Suppressor macrophage (primary cell): ENCODE measurements at places on chromosomes 7 and 10.
A peak's percentile ranks its signal among the peaks of the same experiment; 100 is the strongest.

GRCh38 chr10:59674215-59674836 lies 35.3 kb downstream of the SLC16A9 start:
- DNase-seq, result no peak

DNA sequence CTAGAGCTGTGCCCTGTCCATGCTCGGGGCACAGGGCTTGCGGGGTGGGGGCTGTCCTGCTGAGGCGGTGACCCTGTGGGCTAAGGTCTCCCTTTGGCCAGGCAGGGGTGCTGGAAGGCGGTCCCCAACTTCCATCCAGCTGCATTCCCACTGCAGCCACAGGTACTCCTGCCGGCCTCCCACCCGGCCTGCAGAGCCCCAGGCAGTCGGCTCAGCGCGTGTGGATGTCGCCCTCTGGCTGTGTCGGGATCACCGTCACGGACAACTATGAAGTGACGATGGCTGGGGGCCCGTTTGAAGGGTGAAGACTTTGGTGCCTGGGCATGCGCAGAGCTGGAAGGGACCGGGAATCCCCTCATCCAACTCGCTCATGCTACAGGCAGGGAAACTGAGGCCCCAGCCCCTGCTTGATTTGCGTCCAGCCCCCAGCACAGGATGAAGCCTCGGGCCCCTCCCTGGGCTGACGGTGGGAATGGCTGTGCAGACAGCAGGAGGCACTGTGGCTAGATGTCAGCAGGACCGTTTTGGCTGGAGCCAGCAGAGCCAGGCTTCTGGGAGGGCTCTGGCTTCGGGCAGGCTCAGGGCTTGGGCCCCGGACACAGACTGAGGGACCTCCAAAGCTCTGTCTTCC lies 2.3 kb upstream of the TMEM184A start:
- DNase-seq, result peak; percentile 17

DNA sequence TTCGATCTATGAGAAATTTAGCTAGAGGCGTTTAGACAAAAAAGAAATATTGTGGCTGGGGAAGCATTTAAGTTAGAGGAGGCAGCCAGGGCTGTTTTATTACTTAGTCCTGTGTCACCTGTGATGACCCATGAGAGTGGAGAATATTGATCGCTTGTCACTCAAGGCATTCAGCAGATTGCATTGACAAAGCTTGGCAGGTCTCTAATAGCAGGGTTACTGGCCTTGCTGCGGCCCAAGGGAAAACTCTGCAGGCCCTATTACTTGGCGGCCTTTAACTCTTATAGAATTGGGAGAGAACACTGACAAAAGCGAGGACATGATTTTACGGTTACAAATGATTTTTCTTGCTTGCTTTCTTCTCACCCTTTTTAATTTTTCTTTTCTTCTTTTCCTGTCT lies 473.5 kb downstream of the AUTS2 start:
- DNase-seq, result no peak

GRCh38 chr10:77197544-77197943 lies 440.1 kb downstream of the KCNMA1 start:
- no peak for DNase-seq

DNA sequence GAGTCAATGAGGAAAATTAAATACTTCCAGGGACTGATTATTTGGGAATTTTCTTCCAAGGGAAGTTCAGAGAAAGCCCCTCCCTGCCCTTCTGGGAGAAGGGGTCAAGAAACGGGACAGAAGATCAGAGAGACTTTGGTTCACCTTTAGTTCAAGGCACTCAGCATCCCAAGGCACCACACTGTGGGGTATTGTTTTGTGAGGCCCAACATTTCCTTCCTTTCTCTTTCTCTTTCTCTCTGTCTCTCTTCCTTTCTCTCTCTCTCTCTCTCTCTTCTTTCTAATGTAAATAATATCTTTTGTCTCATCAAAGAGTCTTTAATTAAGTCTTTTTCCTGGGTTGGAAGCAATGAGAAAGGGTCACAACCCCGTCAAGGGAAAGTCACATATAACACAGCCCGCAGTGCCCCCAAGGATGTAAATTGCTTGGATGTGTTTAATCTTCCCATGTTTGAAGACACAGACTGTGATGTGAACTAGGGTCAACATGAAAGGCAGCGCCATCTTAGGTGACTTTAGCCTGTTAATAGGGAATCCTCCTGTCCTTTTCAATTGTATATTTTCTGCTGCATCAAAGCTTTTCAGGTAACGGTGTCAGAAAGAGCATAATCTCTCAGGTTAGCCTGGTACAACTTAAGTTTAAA lies 983.3 kb upstream of the C7orf33 start:
- DNase-seq, result no peak

- DNase-seq, result no peak
Observed at GRCh38 chr7:30180718-30181117, 45.9 kb downstream of the MTURN start.

DNA sequence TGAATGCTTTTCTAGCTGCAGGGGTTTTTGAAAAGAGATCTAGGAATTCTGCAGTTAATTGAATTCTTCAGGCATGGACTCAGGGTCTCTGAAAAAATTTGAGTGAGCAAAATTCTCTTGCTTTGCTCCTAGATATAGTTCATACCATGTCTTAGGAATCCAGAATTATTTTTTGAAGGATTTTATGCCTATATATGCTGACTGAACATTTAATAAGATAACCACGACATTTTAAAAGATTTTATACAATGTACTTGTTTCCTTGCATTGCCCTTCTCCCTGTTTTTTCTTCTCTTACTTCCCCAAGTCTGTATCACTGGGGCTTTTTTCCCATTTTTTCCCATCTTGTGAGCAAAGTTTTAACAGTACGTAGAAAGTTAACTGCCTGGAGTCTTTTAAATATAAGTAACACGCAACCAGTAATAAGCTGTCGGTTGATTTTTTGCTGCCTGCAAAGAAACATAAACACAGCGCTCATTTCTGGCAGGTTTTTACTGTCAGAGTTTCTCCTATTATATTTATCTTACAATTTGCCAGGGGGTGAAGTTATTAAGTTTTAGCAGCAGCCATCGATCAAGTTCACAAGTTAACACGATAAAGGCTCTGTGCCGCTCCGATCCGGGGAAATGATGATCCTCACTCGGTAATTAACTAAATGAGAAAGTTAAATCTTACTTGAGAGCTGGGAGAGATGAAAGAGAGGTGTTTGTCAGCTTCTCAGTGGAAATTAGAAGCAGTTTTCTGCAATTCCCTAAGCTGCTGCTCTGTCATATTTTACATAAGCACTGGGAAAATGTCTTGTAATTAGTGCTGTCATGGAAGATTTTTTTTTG lies 81.0 kb downstream of the POLL start:
- DNase-seq, result no peak

- DNase-seq, result no peak
Observed at GRCh38 chr7:73903321-73904218, 42.6 kb downstream of the TMEM270 start.

DNA sequence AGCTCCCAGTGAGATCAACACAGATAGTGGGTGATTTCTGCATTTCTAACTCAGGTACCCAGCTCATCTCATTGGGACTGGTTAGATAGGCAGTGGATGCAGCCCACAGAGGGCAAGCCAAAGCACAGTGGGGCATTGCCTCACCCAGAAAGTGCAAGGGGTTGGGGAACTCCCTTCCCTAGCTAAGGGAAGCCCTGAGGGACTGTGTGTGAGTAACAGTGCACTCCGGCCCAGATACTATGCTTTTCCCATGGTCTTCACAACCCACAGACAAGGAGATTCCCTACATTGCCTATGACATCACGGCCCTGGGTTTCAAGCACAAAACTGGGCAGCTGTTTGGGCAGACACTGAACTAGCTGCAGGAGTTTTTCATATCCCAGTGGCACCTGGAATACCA lies 62.8 kb downstream of the PPP1R3A start:
- DNase-seq, result no peak
